ENCODE measurements at places on chromosomes 1 and 21.

DNA sequence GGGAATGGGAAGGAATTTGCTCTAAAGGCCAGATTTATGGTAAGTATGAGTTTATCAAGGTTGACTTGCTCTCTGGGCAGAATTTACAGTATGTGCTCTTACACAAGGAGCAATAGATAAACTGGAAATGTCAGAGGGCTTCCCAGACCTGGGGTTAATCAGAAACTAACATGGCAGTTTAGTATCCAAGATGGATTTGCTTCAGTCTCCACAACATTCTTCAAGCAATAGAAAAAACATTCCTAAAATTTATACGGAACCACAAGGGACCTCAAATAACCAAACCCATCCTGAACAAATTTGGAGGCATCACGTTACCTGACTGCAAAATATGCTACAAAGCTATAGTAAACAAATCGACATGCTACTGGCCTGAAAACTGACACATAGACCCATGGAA lies 606.7 kb upstream of the CHRM3 start:
- H3K27ac ChIP-seq: no peak overlapping the region
- no peaks in the 10 kb centered on the region for H3K27me3 ChIP-seq
- DNase-seq: no peak
- no peaks in the 10 kb centered on the region for H3K36me3 ChIP-seq
- H3K4me3 ChIP-seq: no peak overlapping the region

- H3K36me3 ChIP-seq: no peaks in the 10 kb centered on the region
- no peak for DNase-seq
- H3K4me1 ChIP-seq: no peaks in the 10 kb centered on the region
- H3K27ac ChIP-seq: no peak overlapping the region
Measured at GRCh38 chr1:215749414-215749813, 182.3 kb downstream of the KCTD3 start.

DNA sequence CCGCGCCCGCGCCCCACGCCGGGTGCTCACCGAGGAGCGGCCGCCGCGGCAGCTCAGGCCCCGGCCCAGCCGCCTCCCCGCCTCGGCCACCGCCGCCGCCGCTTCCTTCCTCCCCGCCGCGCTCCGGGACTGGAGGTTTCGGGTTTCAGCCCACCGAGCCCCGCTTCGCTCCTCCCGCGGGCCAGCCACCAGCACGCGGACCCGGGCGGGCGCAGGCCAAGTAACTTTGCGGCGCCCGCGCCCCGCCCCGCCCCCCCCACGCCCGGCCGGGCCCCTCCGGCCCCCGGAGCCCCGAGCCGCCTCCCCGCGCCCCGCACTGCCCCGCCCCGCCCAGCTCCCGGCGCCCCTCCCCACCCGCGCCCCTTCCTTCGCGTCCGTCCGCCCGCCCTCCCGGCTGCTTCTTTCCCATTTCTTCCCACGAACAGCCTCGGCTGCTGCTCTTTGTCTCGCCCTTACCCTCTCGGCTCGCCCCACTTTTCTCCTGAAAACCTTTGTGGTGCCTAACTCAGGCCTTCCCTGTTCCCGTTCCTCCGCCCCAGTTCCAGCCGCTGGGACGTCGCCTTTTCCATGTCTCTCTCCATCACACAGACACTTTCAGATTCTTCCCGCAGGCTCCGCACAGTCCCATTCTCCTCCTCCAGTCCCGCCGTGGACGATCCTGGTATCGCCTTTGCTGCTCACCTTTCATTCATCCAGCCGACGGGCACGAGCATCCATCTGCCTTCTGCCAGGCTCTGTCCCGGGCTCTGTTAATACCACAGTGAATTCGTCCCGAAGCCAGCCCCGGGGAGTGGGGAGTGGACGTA lies at the start of gene GPR161:
Gene GPR161, minus strand, starts transcription at position 222 of the 806 bp plus-strand sequence. CDS start 32,080 bp downstream, outside the sequence.
- peak within 1 kb of the TSS; percentile 79 for H3K27ac ChIP-seq
- peaks cover 16% of the 10 kb centered on the region for H3K4me1 ChIP-seq
- peak; percentile 67 for DNase-seq
- H3K27me3 ChIP-seq: no peaks in the 10 kb centered on the region
- H3K4me3 ChIP-seq: peak within 1 kb of the TSS; percentile 97

GRCh38 chr1:238639861-238640260 lies 746.5 kb upstream of the CHRM3 start:
- H3K36me3 ChIP-seq: no peaks in the 10 kb centered on the region
- H3K4me3 ChIP-seq: no peak overlapping the region
- H3K27me3 ChIP-seq: no peaks in the 10 kb centered on the region

DNA sequence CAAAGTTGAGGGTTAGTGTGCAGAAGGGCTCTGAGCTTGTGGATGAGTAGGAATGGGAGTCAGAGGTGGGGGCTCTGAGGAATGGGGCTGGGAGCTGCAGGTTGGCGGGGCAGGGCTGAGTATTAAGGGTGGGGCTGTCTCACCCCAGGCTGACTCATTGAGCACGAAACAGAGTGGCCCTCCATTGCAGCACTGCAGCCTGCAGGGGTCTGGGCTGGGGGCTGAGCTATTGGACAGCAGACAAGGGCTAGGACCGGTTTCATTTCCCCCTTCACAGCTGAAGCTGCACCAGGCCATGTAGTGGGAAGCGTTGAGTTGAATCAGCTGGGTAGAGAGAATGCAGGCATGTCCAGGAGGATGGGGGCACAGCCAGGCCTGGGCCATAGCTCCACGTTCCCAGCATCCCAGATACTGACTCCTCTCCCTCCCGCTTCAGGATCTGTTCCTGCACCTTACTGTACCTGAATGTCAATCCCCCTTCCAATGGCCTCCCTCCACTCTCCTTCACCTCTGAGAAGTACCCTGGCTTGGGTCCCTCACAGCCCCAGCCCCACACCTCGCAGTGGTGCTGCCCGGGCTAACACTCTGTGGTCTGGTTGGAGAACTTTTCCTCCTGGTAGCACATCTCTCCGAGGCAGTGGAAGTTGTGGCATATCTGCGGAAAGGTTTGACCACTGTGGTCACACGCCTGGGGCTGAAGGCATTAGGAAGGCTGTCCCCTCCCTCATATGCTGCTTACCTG lies 4.4 kb upstream of the INPP5B start:
- DNase-seq: no peak
- H3K4me3 ChIP-seq: no peak overlapping the region
- no peaks in the 10 kb centered on the region for H3K36me3 ChIP-seq
- H3K27ac ChIP-seq: no peak overlapping the region

DNA sequence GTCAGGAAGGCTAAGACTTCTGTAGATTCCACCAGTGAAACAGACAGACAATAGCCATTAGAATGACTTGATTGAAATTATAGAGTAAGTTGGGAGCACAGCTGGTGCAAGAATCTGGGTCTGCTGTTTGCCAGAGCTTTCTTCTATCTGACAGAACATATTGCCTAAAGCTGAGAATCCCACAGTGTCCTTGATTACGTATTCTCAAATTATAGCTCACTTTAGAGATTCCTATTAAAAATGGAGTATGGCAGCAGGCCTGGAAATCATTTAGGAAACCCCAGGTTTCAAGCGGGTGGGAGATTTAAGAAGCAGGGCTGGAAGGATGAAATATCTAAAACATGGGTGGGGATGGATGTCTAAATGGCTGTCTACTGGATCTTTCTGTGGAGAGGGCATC lies 639.7 kb upstream of the CXADR start:
- DNase-seq: no peak
- no peak overlapping the region for H3K4me3 ChIP-seq

GRCh38 chr1:233242827-233243483 lies 52.6 kb downstream of the PCNX2 start:
- H3K4me3 ChIP-seq: no peak overlapping the region
- H3K4me1 ChIP-seq: peaks cover 9% of the 10 kb centered on the region
- H3K27ac ChIP-seq: no peak overlapping the region

DNA sequence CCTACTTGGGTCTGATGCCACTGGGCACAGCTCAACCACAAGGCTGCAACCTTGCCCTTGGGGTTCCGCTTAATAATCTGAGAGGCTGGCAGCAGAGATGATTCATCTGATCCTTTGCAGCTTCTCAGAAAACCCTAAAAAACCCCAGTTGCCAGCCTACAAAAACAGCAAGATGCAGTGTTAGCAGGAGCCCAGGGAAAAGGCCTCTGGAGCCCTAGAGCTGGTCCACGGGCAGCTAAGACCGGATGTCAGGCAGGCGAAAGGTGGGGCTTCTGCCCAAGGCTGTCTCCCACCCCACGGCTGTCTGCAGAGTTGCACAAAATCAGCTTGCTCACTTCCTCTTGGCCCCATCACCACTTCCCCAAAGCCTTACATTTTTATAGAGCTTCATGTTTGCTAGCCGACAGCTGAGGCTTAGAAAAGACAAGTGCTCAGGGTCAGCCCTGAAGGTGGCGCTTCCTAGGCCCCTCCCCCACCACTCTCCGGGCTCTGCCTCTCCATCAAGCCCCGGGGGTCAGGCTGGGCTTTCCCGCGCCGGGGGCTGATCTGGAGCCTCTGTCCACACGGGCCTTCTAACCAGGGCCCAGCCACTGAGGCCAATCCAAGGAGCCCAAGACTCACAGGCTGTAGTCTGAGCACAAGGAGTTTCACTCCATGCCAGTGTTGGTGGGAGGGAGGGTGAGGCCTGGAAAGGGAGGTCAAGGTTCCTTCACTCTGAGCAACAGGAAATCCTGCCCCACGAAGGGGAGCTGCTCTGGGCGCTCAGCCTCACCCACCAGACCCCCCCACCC lies 4.2 kb upstream of the ADORA3 start:
- DNase-seq: peak; percentile 79
- H3K36me3 ChIP-seq: no peaks in the 10 kb centered on the region
- peak overlapping the region; percentile 97 for H3K27ac ChIP-seq
- peak overlapping the region; percentile 40 for H3K4me3 ChIP-seq
- H3K4me1 ChIP-seq: peaks cover 40% of the 10 kb centered on the region

GRCh38 chr1:20199403-20199802 lies 13.1 kb upstream of the PLA2G2C start:
- peaks cover 55% of the 10 kb centered on the region for H3K27me3 ChIP-seq
- DNase-seq: no peak
- H3K4me1 ChIP-seq: peaks cover 8% of the 10 kb centered on the region
- H3K27ac ChIP-seq: no peak overlapping the region
- no peaks in the 10 kb centered on the region for H3K36me3 ChIP-seq

DNA sequence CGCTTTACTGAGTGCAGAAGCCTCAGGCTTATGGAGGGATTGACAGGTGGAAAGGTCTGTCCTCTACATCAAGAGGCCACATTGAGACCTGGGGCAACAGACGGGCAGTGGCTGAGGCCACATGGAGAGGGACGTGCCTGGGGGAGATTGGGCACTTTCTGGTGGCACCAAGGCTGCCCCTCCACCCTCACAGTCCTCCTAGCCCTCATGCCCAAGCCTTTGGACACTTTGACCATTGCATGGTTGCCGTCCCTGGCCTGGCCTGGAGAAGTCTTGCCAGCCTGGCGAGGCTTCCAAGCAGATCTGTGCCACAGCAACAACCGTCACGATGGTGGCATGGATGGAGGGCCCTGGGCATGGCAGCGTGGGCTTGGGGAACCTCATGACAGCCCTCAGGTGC lies 192.1 kb upstream of the VAMP3 start:
- peaks cover 4% of the 10 kb centered on the region for H3K27me3 ChIP-seq
- no peaks in the 10 kb centered on the region for H3K36me3 ChIP-seq
- no peak for DNase-seq
- no peak overlapping the region for H3K27ac ChIP-seq
- no peak overlapping the region for H3K4me3 ChIP-seq

- peak overlapping the region; percentile 43 for H3K4me3 ChIP-seq
- H3K36me3 ChIP-seq: peaks cover 12% of the 10 kb centered on the region
- peaks cover 74% of the 10 kb centered on the region for H3K4me1 ChIP-seq
Measured at GRCh38 chr1:150561254-150561973, 12.2 kb downstream of the ADAMTSL4 start.

DNA sequence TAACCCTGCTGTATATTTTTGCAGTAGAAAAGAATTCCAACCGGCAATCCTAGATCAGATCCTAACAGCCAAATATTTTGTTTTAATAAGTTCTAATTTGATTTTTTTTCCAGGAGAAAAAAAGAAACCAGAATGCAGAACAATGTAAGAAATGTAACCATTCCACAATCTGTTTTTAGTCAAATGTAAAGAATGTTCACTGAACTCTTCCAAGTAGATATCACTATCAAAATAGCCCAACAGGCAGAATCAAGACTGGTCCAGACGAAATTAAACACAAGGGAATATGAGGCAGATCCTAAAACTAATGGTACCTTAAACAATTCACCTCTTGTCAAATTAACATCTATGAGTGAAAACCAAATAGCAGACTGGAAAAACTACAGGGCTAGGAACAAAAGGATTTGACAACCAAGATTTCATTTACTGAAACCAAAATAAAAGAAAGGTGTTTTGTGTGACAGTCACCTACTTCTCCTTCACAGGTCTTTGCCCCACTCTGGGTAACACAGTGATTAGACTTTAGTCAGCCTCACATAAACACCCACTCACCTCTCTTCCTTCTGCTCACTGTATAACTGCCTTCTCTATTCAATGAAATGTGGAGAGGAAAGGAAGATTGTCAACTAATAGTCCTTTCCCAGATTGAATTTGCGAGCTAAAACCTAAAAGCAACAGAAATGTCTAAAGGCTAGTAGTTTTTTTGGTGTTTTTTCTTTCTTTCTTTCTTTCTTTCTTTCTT lies 137.9 kb downstream of the FAF1 start:
- H3K4me3 ChIP-seq: no peak overlapping the region
- no peaks in the 10 kb centered on the region for H3K27me3 ChIP-seq
- no peak for DNase-seq
- H3K36me3 ChIP-seq: no peaks in the 10 kb centered on the region
- no peak overlapping the region for H3K27ac ChIP-seq
- H3K4me1 ChIP-seq: peaks cover 20% of the 10 kb centered on the region

DNA sequence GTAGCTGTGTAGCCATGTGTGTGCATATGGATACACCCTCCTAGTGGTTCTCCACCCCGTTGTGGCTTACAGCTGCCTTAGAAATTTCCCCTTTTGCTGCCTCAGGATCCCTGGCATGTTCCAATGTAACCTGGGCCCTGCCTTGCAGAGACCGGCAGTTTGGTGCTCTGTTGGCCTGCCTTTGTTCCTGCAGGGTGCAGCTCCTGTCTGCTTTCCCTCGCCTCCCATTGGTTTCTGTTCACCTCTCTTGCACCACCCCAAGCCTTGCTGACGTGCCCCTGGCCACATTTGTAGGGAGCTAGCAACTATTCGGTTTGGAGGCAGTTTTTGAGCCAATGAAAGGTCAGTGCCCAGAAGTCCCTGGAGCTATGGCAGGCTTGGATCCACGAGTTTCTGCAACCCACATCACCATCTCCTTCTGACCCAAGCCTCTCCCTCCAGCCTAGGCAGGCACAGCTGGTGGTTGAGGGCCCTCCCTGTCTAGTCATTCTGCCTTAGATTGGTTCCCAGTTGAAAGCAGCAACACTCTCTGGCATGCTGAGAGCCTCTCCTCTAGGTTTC lies 54.9 kb downstream of the MAB21L3 start:
- no peak for DNase-seq
- peaks cover 33% of the 10 kb centered on the region for H3K4me1 ChIP-seq
- H3K4me3 ChIP-seq: no peak overlapping the region
- no peaks in the 10 kb centered on the region for H3K36me3 ChIP-seq

GRCh38 chr1:74432325-74432724 lies 80.1 kb downstream of the LRRC53 start:
- H3K27me3 ChIP-seq: no peaks in the 10 kb centered on the region
- no peak overlapping the region for H3K27ac ChIP-seq
- no peak for DNase-seq
- H3K36me3 ChIP-seq: no peaks in the 10 kb centered on the region
- H3K4me3 ChIP-seq: no peak overlapping the region
